ENCODE measurements at places on chromosomes 3 and 15.

GRCh38 chr3:33798113-33798417 lies 365 bp upstream of the PDCD6IP start:
- DNase-seq, result peak; percentile 7

DNA sequence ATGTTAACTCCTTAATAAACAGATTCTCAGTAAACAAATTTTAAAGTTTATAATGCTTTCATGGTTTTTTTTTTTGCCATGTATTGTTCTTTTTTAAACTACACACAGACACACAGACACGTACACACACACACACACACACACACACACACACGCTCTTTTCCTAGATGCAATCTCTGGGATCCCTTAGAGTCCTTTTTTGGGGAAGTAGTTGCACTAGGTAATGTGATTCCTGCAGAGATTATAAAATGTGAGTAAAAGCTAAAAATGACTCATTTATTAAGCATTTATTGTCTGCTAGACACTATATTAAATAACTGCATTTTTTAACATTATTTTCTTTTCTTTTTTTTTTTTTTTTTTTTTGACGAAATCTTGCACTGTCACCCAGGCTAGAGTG lies 19.9 kb downstream of the NDUFB5 start:
- no peak for DNase-seq

DNA sequence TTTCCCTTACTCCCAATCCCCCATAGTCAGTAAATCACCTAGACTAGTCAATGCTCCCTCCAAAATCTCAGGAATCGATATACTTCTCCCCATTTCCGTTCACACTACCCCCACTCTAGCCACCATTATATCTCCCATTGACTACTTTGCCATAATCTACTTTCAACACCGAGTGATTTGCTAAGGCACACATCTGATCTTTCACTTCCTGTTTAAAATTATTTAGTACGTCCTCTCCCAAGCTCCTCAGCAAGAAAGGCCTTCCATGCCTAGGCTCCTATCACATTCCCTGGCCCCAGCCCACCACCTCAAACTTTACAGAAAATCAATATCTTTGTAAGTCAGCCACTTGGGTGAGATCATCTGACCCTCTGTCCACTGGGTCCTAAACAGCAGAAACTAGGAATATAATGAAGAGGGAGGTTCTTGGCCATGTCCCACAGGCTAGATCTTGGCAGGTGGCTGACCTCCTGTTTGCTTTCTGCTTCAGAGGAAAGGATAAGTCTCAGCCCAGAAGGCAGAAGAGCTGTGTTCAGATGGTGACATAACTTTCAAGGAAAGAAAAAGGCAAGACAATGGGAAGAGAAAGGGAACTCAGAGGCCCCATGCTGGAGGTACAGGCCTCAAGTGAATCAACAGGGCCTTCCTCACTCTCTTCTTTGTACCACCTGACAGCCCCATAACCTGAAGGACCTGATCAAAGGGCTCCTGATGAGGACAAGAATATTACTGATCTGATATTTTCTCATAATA lies 103.0 kb downstream of the RPL22L1 start:
- DNase-seq, result no peak

GRCh38 chr3:45333549-45333948 lies 54.8 kb upstream of the LARS2 start:
- peak; percentile 39 for DNase-seq

DNA sequence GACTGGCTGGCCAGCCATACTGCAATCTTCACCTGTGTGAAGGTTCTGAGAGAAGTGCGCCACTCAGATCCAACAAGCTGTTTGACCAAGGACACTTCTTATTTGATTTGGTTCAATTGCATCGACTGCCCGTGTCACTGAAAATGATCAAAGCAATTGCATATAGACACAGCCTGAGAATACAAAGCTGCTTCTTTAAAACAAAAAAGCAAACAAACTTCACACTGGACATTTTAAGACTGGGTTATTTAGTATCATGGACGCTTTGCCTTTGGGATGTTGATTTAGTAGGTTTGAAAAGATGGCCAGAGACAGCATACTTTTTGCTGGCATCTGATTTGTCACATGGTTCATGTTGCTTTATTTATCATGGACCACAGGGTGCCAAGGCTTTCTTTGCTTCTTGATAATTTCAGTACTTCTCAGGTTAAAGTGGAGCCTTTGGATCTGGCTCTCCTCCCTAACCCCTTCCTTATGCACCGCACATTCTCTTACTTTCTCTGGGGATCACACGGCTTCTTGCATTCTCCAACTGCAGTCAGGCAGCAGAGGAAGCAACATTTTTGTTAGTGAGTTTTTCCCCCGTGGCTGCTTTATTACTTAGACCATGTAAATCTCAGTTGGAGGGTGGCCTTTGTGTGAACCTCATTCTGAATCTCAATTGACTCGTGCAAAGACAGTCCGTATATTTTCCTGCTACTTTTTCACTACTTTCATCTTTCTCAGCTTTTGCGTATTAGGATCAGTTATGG lies 151.0 kb downstream of the CD47 start:
- DNase-seq, result no peak

DNA sequence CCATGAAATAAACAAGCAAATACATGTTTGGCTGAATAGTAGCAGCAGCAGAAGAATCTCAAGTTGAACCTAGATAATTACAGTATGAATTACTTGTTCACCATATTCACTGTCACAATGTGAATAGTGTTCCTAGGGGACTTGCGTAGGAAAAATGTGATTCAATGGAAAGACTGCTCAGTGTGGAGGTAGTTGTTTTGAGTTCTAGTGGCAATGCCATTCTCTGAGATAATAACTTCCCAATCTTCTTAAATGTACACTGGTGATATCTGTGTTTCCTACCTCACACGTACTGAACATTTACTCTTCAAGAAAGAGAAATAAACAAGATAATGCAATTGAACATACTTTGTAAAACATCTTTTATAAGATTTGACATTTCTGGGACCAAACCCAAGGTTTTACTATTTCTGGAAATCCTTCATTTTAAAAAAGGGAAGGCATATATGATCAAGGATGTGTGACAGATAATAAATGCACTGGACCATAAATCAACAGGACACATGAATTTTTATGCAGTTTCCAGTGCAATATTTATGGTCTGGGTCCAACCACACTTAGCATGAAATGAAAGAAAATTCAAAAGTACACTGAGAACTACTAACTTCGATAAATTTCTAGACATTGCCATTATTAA lies 598.3 kb upstream of the ZNF385D start:
- DNase-seq, result no peak

GRCh38 chr15:31934821-31935220 lies 95.5 kb upstream of the CHRNA7 start:
- DNase-seq, result no peak

- no peak for DNase-seq
These were observed 18.0 kb downstream of the APOD start for GRCh38 chr3:195565716-195566115.

DNA sequence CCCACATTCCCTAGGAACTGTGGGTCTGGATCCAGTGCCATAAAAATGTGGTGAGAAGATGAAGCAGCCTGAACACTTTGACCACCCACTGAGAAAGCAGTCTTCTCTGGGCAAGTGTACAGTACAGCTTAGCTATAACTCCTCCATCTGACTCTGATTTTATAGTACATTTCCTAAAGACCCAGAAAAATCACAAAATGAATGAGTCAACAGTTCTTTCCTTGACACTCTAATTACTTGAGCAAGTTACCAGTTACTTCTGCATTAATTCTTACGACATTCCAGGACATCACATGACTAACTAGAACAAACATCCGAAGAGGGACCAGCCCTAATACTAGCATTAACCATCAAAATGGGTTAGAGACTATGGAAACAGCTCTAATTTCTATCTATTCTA lies 148.1 kb upstream of the PEX5L start:
- no peak for DNase-seq

DNA sequence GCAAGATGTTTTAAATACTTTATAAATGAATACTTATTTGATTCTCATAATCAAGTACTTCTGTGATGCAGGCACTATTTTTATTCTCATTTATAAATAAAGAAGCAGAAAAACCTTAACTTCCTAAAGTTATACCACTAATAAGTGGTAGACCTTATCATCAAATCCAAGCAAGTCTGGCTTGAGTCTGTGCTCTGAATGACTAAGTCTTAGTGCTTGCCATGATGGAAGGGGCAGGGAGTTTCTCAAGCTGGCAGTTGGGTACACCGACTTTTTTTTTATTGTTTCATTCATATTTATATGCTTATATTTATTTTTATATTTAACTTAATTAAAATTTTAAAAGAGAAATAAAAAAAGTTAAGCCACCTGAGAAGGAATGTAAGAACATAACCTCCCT lies 23.6 kb downstream of the SLMAP start:
- DNase-seq, result no peak

DNA sequence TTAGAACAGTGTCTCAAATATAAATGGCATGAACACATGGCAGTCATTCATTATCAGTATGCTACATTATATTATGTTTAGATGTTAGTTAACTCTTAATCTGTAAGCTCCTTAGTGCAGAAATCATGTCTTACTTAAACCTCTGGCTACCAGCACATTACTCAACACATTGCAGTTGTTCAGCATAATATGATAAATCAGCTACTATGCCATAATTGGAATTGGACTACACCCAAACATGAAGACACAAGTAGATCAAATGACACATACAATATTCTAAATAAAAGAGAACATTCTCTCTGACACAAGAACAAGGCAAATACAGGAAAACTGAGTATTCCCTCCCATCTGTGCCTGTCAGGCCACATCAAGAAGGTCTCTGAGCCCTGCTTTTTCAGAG lies 116.1 kb downstream of the PCCB start:
- DNase-seq, result no peak

DNA sequence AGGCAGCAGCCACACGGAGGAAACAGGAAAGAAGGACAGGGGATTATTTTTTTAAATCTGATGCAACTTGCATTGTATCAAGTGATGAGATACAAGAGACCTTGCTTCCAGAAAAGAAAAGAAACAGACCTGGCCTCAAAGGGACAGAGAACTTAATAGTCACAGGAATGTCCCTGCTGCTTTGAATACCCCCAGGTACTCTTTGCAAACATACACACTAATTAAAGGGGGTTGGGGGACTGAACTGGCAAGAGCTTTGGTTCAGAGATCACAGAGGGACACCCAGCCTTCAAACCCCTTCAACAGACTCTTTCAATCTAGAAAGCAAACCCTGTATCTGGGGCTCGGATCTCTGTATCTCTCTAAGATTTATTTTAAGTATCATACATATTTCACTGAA lies 18.0 kb downstream of the TNIK start:
- no peak for DNase-seq

GRCh38 chr3:186551387-186551786 lies 7.2 kb upstream of the CRYGS start:
- DNase-seq, result no peak

GRCh38 chr3:56997675-56998074 lies 62.8 kb upstream of the SPATA12 start:
- DNase-seq, result peak; percentile 42

DNA sequence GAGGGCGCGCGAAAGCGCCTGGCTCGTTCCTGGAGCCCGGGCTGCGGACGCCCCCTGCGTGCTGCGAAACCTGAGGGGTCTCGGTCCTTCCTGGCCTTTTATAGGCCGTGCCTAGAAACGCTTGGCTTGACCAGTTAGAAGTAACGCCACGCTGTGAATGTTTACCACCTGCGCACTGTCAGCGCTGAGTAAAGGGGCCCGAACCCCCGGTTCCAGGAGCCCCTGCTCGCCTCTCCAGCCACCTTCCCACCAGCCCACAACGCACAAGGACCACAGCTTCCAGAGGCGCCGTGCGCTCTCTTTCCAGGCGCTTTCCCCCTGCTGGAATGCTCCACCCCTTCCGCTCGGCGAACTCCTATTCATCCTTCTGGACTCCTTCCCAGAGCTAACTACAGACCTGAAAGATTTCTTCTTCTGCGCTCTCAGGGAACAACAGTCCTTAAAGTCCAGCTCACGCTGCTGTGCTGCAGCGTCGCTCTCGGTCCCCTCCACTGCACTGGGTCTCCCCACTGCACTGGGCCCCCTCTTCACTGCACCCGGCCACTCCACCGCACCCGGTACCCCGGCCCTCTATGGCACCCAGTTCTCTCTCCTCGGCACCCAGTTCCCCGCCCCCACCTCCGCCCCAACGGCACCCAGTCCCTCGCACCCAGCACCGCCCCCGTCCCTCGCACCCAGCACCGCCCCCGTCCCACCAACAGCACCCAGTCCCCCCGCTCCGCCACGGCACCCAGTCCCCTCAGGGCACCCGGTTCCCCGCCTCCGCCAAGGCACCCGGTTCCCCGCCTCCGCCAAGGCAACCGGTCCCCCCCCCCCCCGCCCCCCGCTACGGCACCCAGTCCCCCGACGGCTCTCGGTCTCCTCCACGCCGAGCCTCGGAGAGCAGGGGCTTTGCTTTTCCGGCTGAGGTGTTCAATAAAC lies 69.8 kb downstream of the SQOR start:
- DNase-seq, result peak; percentile 9

DNA sequence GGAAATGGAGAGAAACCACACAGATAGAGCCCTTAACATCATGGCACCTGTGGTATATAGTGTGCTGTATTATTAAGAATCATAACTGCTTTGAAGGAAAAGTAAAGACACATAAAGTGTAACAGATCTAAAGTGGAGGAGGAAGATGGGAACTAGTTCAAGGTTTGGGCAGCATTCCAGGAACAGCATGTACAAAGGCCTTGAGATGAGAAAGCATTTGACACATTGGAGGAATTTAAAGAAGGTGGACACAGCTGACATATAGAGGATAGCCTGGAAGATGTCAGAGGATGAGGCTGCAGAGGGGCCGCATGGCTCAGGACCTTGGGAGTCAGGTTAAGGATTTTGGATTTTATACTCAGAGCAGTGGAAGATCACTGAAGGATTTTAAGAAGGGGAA lies 39.0 kb downstream of the LRTM1 start:
- no peak for DNase-seq

DNA sequence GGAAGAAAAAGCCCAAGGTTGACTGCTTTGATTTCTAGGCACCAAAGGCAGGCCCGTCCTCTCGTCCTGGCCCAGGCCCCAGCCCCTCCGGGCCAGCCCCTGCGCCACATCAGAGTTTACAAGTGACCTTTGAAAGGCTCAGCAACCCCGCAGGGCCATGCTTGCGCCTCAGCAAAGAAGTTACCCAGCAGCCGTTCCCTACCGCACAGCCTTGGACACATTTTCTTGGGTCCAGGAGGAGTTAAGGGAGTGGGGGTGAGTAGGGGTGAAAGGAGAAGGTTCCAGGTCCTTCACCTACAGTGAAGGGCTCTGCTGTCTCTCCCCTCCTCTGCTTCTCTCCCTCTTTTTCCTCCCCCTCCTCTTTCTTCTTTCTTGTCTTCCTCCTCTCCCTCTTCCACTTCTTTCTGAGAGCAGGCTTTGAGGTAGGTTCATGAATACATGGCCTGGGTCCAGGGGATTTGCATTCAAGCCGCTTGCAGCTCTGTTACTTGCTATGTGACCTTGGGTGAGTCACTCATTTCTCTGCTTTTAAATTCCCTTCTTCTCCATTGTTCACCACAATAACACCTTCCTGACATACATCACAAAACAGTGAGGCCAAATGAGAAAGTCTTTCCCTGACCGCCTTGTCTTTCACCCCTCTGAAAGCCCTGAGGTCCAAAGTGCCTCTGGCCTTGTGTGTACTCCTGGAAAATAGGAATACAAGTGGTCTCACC lies 223.3 kb upstream of the TPRG1 start:
- DNase-seq, result peak; percentile 53
